ENCODE measurements at places on chromosomes 3 and 15.

- DNase-seq = no peak
Observed at GRCh38 chr3:14969671-14970070, 22.3 kb downstream of the NR2C2 start.

DNA sequence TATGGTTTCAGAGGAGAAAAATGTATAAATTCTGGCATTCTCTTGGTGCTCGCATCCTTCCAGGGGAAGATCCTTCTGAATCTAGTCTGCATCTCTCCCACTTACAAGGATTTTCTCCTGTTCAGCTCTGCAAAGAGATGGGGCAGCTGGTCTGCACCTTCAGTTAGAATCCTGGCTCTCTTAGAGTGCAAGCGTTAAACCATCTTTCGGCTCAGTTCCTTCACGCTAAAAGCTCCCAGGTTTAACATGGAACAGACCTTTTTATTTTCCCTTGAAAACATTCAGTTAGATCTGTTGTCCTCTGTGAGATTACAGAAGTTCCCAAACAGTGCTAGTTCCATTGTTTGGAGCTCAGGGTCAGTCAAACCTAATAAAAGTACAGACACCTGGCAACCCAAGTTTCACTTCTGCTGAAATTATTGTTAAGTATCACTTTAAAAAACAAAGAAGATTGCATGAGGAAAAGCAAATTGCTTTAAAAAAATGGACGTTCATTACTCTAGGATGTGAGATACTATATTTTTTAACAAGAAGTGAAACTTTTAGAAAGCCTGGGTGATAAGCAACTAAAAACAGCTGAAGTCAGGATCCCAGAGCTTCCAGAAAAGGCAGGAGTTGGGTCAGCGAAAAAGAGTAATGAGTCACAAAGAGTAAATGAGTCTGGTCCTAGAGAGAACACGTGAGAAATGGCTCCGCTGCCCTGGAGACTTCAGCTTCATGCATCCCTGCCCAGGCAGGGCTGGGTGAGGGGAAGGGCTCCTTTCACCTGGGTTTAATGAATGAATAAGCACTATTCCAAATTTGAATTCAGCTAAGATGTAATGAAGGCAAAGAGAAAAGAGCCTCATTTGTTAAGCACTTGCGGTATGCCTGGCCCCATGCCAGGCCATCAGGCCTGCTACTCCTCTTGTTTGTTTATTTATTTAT lies 63.3 kb downstream of the ABTB1 start:
- DNase-seq = no peak

- DNase-seq = no peak
Observed at GRCh38 chr3:61422945-61423673, 138.3 kb upstream of the PTPRG start.

DNA sequence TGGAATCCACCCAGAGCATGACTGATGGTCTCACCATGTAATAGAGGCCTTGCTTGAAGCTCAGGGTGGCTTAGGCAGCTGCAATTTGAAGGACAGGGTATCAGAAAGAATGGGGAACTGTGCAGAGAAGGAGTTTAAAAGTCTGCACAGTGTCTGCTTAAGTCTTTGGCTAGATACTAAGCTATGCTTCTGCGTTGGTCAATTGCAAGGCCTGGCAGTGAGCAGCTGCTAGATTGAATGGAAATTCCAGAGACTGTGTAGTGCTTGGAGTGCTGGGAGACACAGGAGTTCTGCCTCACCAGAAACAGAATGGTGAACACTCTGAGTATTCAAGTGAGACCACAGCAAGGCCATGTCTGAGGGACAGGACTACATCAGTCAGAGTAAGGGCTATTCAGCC lies 17.3 kb upstream of the ATP10A start:
- DNase-seq = no peak
